A673 (cell line): ENCODE measurements at places on chromosomes 7 and 10. TPM values are rescaled to one million over a fixed set of nuclear protein-coding genes. Genes with fewer than 3 reads are reported as not detected.

TMEM213 gene
- not detected in 2 replicates for total RNA-seq

GALNT17 gene
- total RNA-seq = not detected in 2 replicates

LMBR1 gene
- total RNA-seq = 49.5 and 50.7 TPM in 2 replicates

HYAL4 gene
- total RNA-seq = not detected in 2 replicates

ATG9B gene
- total RNA-seq = 0.96 and 1.9 TPM in 2 replicates

CHST15 gene
- 1.7 and 2.7 TPM in 2 replicates for total RNA-seq

C7orf57 gene
- total RNA-seq = not detected in 2 replicates

ELOVL3 gene
- 0.44 TPM in 1 of 2 replicates, not detected in the other for total RNA-seq

ASB4 gene
- total RNA-seq = not detected in 2 replicates

OPN4 gene
- total RNA-seq = not detected in 2 replicates

C10orf62 gene
- not detected in 2 replicates for total RNA-seq
